ENCODE measurements at places on chromosomes 5 and 9.

DNA sequence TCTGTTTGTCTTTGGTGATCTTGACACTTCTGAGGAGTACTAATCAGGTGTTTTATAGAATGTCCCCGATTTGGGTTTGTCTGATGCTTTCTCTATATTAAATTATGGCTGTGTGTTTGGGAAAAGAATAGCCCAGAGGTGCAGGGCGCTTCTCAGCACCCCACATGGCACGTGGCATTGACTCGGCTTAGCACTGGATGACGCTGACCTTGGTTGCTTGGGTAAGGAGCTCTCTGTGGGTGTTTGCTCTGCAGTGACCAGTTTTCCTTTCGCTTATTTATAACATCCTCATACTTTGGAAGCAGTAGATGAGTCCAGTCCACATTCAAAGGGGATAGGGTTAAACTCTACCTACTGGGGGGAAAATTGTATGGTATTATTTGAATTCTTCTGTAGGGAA is 12.5 kb upstream of the FAM120AOS start:
- no peak for DNase-seq

- DNase-seq: peak; percentile 87
These were observed at the start of gene NR2F1 for GRCh38 chr5:93582677-93583438. Gene NR2F1 (plus strand): TSS chr5:93583222. CDS start chr5:93585024, 1,802 bp downstream.

DNA sequence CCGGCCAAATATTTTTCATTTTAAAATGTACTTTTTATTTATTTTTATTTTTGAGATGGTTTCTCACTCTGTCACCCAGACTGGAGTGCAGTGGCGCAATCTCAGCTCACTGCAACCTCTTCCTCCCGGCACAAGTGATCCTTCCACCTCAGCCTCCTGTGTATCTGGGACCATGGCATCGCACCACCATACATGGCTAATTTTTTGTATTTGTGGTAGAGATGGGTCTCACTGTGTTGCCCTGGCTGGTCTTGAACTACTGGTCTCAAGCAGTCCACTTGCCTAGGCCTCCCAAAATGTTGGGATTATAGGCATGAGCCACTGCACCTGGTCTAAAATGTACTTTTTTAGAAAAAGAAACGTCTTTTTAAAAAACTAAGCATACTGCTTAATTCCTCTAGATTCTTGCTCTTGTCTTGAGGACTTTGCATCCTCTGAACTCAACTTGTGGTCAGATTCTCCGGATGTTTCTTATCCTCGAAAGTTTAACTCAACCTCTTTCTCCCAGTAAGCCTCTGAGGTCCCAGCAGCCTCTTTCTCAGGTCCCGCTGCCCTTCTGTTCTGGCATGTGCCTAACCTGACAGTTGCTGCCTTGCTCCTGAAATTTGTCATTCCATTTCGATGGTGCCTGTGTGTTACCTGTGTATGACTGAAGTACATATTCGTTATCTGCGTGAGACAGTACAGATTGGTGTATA is 63.0 kb downstream of the TRIO start:
- no peak for DNase-seq

- DNase-seq: no peak
These were observed 79.2 kb upstream of the HSPA9 start for GRCh38 chr5:138654281-138654867.

DNA sequence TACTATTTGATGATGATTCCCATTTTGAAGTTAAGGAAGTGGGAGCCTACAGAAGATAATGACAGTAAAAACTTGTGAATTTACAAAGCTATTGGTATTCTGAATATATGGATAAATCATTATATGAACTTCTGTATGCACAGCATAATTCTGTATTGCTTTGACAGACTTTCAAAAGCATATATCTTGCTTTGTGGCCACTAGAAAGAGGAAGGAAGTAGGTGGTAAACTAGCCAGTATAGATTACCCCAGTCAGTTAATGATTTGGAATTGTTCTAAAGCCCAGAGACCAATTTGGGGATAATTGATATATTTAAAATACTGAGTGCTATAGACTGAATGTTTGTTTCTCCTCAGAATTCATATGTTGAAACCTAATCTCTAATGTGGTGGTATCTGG is 53.0 kb downstream of the NR2F1 start:
- no peak for DNase-seq

GRCh38 chr5:74301576-74301975 is 339.0 kb downstream of the ENC1 start:
- no peak for DNase-seq

DNA sequence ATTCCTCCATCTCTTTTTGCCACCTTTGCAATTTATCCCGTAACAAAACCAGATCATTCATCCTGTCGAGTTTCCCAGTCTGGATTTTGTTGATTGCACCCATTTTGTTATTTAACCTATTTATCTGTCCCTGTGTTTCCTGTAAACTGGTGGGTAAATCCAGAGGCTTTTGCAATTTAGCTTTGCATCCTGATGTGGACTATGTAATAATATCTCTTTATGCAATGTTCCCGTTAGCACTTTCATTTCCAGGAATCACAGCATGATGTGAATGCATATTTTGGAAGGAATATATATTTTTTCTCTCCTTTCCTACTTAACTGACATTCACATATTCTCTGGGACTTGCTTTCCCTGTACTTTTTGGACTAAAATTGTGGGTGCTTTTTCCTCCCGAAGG is 240.3 kb upstream of the GAS1 start:
- DNase-seq: no peak

GRCh38 chr5:92907938-92908606 is 672.9 kb downstream of the NR2F1-AS1 start:
- DNase-seq: peak; percentile 34

DNA sequence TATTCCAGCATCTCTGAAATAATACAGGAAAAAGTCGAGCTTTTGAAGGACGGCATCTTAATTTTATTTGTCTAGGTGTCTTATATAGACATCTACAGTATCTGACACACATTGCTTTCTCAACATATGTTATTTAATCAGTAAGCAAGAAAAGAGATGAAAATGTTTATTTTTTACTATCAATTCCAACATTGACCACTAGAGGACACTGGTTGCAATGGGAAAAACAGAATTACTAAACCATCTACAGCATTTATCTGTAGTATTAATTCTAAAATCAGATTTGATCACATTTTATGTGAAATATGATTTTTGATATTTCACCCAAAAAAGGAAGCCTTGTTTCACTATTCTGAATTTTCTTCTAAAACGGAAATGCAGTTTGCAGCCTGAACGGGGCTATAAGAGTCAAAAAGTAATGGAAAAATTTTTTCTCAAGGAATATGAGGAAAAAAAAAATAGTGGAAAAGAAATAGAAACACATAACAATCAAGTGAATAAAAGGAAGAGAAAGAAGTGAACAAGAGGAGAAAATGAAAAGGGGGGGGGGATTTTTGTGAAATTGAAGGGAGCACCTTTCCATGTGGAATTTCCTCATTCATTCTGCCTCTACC is 98.6 kb downstream of the OSTF1 start:
- no peak for DNase-seq

- DNase-seq: no peak
These were observed 2.5 kb downstream of the FEM1C start for GRCh38 chr5:115542086-115542485.

DNA sequence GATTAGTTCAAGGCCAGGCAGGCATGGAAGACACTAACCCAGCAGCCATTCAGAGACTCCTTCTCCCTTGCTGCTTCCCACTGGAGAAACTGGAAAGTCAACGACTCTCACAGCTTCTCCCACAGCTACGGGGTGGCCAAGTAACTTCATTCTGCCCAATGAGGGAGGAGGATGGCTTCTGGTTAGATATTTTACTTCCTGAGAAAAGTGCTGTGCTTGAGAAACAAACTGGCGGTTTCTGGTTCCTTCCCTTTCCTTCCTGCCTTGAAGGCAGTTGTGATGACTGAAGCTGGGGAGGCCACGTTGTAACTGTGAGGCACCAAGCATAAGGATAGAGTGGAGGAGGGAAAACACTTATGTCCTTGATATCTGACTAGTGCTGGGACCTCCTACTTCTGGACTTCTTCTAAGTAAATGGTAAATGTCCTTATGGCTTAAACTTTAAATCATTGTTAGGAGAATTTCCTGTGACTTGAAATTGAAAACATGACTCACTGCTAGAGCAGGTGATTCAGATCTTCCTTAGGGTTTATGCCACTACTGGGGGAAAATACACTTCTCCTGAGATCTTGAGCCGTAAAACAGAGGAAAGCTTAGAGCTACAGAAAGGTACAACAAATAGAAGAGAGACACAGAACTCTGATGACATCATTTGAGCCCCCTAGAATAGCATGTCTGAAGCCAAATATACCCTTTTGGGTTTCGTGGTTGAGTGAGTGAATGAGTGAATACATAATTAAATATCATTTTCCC is 3.1 kb upstream of the GNPDA1 start:
- peak; percentile 28 for DNase-seq

- DNase-seq: no peak
These were observed 16.5 kb downstream of the ZNF462 start for GRCh38 chr9:106879439-106879882.

GRCh38 chr9:130039528-130040147 is 3.4 kb downstream of the FNBP1 start:
- no peak for DNase-seq

DNA sequence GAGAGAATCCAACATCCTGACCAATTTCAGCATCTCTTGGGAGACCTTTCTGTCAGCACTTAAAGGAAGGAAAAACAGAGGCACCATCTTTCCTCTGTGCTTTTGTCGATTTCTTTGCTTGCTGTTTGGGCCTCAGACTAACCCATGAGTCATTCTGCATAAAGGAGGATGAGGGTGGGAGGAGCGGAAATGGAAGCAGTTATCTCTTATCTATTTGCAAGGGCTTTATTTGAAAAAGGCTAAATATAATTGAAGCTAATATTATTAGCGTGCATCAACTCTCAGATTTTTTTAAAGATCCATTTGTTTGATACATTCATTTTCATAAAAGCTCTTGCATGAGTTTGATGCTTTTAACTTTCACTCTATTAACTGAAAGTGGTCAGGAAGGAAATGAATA is 72.9 kb downstream of the ZNF622 start:
- DNase-seq: no peak

DNA sequence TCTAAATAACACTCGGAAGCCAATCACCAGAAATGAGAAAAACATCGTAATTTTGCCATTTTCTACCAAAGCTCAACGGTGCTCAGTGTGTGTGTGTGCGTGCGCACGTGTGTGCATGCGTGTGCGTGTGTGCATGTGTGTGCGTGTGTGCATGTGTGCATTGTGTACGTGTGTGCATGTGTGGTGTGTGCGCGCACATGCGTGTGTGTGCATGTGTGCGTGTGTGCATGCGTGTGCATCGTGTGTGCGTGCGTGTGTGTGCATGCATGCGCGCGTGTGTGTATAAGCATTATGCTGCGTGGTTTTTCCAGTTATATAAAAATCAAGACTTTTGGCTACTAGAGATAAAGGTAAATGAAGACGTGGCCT is 165.0 kb downstream of the DAB2IP start:
- no peak for DNase-seq

- DNase-seq: peak; percentile 62
These were observed 889 bp upstream of the ADAMTS12 start for GRCh38 chr5:33892620-33893137.

- no peak for DNase-seq
These were observed 19.2 kb upstream of the NANS start for GRCh38 chr9:98037357-98037756.

- no peak for DNase-seq
These were observed 128.1 kb downstream of the COL23A1 start for GRCh38 chr5:178462076-178462475.

DNA sequence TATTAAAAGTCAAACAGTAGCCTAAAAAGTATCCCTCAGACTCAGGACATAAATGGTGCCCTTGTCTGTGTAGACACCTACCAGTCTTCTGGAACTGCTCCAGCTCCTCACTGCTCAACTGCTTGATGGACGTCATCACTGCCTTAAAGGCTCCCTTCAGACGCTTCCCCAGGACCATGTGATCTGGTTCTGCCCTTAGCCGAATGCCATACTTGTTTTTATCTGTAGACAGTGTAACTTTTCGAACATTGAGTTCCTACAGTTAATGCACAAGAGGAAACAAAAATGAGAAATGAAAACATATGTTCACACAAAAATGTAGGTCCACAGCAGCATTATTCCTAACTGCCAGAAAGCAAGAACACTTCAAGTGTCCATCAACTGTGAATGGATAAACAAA is 46.2 kb downstream of the IARS1 start:
- no peak for DNase-seq

DNA sequence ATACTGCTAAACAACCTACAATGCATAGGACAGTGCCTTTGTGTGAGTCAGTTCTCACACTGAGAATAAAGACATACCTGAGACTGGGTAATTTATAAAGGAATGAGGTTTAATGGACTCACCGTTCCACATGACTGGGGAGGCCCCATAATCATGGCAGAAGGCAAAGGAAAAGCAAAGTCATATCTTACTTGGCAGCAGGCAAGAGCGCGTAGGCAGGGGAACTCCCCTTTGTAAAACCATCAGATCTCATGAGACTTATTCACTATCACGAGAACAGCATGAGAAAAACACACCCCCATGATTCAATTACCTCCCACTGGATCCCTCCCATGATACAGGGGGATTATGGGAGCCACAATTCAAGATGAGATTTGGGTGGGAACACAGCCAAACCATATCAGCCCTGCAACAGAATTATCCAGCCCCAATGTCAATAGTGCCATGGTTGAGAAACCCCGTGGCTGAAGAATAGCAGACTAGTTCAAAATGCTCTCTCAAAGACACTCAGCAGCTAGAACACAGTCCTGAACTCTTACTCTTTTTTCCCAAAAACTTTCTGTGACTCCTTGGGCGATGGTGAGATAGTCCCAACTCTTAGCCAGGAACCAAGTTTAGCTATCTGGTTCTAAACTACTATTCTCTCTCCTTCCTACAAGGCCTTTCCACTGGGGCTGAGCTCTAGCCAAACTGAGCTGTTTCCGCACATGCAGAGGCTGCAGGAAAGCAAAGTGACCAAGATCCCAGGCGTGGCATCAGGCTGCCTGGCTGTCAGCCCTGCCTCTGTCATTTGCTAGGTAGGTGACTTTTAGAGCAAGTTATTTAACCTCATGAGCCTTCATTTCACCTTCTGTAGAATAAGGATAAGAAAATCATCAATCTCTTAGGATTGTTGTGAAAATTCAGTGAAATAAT is 21.7 kb downstream of the FAT2 start:
- peak; percentile 40 for DNase-seq

DNA sequence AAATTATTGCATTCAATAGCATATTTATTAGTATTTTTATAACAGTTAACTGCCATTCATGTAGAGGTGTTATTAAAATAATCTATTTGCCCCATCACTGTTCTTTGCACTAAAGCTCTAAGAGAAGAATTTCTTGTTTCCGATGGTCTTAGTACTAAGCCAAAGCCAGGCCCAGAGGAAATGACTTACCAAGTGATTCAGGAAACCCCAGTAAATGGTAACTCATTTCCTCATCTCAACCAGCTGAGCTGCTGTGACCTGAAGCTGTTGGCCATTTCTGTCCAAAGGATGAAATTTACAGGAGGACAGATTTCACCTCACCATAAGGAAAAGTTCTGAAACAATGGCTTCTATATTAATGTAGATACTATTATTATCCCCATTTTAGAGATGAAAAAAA is 117.0 kb downstream of the PIK3R1 start:
- DNase-seq: no peak
